ENCODE measurements at places on chromosomes 5 and 9.

DNA sequence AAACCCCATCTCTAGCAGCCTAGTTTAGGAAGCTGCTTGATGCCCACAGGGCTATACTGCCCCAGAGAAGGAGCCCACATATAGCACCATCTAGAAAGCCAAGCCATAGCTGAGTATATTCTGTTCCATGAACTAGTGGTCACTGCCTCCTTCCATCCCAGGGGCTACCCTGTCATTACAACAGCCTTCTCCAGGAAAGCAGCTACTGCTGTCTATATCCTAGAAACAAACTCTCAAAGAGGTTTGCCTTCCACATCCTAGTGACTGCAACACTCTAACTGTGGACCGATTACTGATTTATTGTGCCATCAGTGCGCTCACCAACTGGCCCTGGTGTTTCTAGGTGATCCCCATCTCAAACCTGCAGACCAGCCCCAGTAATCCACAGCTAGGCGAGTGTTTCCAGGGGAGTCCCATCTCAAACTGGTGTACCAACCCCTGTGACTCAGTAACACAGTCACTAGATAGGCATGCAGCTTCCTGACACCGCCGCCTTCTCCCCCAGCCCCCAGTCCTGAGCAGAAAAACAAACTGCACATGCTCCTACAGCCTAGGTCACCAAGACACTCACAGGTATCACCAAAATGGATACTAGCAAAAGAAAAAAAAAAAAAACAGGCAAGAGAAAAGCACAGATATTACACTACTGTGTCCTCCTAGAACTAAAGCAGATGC, 14.8 kb downstream of the SPTLC1 start:
- DNase-seq: no peak

GRCh38 chr5:72268753-72269410, 51.2 kb downstream of the MRPS27 start:
- DNase-seq: no peak

DNA sequence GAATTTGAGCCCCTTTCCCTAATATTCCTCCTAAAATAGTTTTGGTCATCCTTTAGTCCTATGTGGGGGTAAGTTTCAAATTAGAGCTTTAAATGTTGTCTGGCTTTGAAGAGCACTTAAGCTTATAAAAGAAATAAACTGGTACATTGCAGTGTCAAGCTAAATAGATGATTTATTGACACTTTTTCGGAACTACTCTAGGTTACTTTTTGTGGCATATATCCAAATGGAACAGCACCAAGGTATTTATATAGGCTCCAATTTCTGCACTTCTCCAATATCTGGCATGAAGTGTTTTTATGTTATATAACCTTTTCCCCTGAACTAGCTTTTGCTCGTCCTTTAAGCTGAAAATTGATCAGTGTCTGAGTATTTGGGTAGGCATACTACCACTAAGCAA, 402.5 kb downstream of the NFIB start:
- no peak for DNase-seq

DNA sequence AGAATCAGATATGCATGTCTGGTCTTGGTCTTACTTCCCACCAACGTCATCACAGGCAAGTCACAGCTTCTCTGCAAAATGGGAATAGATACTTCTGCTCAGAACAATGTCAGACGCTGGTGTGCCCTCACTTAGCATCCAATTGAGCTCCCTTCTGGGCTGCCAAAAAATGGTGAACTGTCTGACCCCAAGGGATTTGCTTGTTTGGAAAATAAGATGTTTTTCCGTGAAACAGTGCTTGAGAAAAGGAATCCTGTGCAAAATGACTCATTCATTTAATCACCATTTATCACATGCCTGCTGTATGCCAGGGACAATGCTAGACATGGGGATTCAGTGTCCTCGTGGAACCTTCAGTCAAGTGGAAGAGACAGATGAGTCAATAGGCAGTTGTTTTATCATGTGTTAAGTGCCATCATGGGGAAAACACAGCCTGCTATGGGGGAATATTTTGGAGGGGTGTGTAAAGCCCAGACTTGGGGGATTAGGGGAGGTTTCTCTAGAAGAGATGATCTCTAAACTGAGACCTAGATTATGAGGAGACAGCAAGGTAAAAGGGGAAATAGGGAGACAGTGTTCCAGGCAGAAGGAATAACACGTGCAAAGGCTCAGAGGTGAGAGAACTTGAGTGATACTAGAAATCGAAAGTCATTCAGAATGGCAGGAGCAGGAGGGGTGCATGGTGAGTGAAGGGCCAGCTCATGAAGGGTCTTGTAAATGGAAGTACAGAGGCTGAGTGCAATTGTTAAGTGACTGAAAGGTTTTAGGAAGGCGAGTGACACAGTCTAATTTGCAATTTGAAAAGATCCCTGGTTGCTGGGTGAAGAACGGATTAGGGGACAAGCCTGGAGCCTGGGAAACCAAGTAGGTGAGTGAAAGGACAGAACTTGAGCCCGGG, 3.9 kb downstream of the NIPAL4 start:
- DNase-seq: no peak

- DNase-seq: no peak
Observed at GRCh38 chr5:41648996-41649395, 138.6 kb upstream of the PLCXD3 start.

- DNase-seq: no peak
Observed at GRCh38 chr5:116559239-116559638, 15.4 kb downstream of the SEMA6A start.

- DNase-seq: no peak
Observed at GRCh38 chr5:490116-491106, 33.8 kb downstream of the SLC9A3 start.

DNA sequence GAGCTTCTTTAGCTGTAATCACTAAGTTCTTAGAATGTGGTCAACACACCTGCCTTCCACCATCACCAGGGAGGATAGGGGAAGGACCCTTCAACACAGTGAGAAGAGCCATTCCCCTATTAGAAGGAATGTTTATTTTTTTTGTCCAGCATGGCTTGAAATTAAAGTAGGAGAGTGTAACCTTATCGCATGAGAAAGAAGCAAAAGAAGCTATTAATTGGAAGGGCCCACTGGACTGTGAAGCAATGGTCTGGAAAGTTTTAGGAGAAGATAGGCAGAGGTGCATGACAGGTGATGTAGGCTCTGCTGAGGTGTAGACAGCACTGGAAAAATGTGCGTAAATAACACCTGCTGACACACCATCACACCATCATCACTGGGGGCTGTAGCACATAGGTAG, 1526.0 kb downstream of the MAT2B start:
- no peak for DNase-seq

DNA sequence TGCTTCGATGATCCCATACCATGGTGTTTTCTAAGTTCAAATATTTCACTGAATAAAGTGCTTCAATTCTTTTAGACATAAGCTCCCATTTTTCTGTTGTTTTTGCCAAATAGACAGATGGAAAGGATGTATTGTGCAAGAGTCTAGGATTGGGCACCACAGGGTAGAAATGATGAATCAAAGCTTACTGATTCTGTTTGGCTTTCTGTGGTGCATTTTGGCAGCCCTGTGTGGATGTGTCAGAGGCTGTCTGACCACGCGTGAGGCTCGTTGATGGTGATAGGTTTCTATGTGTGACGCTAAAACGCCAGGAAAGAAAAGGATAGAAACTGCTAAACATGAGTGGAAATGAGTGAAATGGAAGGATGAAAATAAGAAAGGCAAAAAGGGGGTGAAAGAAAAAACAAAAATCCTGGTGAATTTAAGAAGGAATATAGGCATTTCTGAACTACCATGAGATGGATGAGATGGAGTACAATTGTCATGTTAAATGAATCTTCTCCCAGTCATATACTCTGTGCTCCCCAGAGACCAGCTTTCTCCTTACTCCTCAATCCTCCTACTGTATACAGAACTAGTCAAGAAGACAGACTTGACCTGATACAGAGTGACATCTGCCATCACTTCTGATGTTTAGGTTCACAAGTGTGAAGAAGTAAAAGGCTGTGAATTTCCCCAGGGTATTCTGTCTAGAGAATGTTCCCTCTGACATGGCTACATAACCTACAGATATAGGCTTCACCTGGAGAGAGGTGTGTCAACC, 54.4 kb downstream of the ANKH start:
- no peak for DNase-seq

DNA sequence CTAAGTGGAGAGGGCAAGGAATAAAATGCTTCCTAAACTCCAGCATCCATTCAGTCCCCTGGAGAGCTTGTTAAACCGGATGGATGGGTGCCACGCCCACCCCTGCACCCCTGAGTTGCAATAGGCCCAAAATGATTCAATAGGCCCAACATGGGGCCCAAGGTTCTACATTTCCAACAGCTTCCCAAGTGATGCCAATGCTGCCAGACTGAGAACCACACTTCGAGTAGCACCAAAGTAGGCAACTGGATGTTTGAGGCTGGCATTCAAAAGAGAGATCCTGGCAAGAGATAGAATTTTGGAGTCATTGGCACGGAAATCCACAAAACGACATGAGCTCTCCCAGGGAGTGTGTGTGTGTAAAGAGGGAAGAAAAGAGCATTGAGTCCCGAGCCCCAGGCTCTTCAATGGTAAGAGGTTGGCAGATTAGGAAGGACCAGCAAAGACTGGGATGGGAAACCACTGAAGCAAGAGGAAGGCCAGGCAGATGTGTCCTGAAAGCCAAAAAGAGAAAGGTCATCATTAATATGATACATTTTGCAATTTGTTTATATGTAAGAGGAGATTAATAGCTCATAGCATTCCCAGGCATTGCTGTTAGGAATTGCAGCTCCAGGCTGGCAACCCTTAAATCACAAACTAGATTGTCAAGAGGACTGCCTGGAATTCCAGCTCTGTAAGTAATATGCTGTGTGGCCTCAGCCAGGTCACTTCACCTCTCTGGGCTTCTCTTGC, 130.6 kb downstream of the KCNIP1 start:
- DNase-seq: no peak

GRCh38 chr9:5608298-5609225, 20.3 kb upstream of the RIC1 start:
- no peak for DNase-seq

DNA sequence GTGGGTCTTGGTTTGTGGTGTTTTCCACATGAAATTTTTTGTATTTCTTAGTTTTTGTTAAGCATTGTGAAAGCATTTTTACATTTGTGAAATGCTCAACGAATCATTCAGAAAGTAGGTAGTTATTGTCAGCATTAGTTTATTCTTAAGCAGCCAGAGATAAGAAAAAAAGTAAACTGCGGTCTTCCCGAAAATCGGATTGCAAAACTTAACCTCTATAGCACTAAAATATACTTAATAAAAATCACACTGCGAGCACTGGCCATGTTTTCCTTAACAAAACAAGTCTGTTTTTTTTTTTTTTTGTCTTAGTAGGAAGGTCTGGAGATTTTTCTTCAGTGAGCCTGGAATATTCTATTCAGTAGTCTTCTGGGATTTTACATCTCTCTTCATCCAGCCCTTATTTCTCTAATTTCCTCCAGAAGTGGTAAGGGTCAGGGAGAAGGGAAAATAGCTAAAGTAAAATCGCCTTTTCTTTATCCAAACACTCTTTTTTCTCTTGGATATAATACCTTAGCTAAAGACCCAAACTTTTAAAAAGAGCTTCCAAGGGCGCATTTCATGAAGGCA, 289.9 kb downstream of the DMAC1 start:
- no peak for DNase-seq

- no peak for DNase-seq
Observed at GRCh38 chr9:37034305-37034937, 353 bp upstream of the PAX5 start.

- DNase-seq: no peak
Observed at GRCh38 chr5:140223567-140223966, 48.6 kb downstream of the CYSTM1 start.

DNA sequence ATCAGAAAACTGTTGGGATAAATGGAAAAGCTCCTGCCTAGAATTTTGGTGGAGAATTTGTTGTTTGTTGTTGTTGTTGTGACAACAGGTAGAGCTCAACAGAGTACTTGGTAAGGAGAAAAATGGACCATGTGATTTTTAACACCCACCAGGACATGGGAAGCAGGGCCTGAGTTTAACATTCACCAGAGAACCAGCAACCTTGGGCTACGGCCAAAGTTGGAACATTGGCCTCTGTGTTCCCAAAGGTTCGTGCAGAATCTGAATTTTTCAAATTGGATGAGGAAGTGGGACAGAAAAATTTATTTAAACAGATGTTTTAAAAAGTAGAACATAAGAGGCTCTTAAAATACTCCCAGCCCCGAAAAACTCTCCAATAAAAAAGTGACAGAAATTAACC, 127.0 kb downstream of the GNA14 start:
- peak; percentile 56 for DNase-seq

GRCh38 chr5:124504081-124504916, 242.1 kb downstream of the ZNF608 start:
- no peak for DNase-seq

GRCh38 chr5:3601061-3601710, 5.6 kb downstream of the IRX1 start:
- DNase-seq: no peak

DNA sequence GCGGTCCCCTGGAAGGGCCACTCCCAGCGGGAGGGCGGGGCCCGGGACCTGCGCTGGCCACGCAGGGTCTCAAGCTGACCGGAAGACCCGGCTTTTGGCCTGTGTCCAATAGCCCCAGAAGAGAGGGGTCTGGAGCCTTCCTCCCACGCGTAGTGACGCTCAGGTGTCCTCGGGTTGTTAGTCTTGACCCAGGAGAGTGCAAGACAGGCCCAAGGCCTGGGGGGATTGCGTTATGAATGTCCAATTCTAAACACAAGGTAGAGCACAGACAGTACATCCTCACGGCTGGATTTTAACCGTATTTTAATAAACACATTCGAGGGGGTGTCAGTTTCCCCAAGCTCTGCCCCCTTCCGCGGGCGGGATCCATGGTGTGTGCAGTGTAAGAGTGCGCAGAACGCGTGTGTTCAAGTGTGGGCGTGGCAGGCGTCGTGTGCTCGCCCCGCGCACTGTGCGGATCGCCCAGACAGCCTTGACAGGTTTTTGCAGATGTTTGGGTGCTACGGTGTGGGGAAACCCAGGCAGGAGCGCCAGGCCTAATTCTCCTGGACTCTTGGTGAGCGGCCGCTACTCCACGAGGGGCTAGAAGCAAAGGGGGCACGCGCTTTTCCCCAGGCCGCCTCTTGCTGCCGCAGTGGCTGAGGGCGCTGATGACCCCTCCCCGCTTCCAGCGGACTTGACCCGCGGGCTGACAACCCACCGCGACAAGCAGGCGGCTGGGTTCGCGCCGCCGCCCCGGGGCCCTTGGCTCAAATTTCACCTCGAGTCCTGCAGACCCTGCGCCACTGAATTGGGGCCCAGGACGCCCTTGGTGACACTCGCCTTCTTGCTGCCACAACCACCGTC, 6.1 kb upstream of the DMRT3 start:
- DNase-seq: no peak

DNA sequence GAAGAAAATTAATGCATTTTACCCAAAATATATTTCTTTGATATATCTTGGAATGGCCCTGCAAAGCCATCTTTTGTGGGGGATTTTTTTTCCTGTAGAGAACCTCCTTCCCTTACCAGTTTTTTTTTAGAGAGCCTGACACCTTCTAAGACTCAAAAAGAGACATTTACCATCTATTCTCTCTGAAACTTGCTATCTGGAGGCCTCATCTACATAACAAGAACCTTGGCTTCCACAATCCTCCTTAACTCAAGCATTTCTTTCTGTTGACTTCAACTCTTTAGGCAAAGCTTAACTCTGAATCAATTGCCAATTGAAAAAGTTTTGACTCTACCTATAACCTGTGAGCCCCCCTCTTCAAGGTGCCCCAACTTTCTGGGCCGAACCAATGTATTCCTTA, 6.2 kb downstream of the SLC45A2 start:
- DNase-seq: no peak

- no peak for DNase-seq
Observed at GRCh38 chr5:157280927-157281326, 15.0 kb downstream of the CYFIP2 start.

All from posterior cingulate gyrus (tissue), 11 donors.